Epithelial cell of proximal tubule (primary cell): ENCODE measurements at places on chromosomes 7 and 10. TPM values are rescaled to one million over a fixed set of nuclear protein-coding genes. Genes with fewer than 3 reads are reported as not detected.

Gene PODXL
- 11.4 and 26.3 TPM in 2 replicates for total RNA-seq

- DNase-seq, result no peak
These were observed 200.9 kb downstream of the CDC14C start for GRCh38 chr7:49125246-49125645.

GRCh38 chr7:46192271-46192670, 271.2 kb upstream of the IGFBP3 start:
- DNase-seq, result no peak

DNA sequence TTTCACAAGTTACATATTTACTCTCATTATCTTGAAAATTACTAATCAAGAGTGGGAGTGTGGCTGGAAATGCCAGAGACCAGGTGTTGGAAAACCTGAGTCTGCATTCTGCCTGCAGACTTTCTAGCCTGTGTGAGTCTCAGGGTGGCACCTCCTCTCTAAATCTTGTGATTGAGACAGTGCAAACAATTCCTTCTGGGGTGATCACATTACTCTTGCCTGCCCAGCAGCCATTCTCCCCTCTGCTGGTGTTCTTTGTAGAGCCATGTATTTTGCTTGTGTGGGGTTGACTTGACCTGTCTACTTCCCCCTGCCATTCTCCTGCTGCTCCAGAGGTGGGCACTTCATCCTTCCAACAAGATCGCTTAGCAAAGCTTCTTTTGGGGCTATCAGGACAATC, 101.1 kb downstream of the RAPGEF5 start:
- no peak for DNase-seq

DNA sequence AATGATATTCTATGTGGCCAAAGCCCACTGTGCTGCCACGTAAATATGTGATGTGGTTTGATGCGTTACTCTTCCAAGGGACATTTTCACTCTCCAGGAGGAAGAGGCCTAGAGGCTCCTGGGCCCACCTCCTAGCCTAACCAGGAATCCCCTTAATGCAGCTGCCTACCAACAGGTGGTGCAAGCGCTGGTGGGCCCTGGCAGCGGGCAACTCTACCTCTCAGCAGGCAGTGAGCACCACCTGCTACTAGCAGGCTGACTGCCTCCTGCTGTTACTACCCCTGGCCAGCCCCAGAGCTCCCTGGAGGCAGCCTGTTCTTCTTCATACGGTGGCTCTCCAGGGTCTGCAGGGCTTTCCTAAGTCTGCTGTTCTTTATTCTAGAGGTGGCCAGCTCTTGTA, 62.8 kb downstream of the CDH23 start:
- DNase-seq, result no peak

DNA sequence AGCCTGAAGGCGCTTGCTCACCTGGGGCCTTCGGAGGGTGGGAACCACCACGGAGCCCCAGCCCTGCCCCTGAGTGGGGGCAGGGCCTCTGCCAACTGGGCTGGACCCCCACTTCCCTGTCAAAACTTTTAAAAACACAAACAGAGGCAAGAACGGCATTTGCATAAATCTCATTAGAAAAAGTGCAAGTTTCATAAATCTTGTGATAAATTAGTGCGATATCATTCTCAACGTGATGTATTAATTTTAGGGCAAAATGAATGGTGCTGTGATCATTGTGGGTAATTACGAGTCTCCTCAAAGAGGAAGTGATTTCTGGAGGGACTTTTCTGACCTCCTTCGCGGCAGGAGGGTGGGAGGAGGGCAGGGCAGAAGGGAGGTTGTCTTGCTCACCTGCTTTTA, 98.3 kb downstream of the CDH23 start:
- DNase-seq, result no peak

- no peak for DNase-seq
These were observed 218.1 kb upstream of the NFE2L3 start for GRCh38 chr7:25933921-25934320.
